ENCODE measurements at places on chromosomes 1 and 21.

DNA sequence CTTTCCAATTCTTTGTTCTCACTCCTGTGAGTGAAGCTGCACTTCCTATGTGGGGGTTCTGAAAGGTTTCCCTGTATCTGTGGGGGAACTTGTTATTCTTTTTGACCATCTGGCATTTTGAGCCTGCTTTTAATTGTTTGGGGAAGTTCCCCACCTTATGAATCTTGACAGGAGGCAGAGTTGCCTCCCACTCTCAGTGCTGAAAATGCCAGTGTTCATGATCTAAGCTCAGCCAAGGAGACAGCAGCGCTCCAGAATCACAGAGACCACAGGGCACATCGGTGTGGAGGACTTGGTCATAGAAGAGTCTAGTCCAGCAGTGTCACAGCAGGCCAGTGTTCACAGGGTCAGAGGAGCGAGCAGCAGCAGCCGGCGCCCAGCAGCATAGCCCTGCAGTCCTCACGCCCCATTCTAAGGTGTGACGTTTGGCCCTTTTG is 63.8 kb upstream of the PRDX6 start:
- no peak for DNase-seq

- no peak for DNase-seq
Measured at GRCh38 chr1:201660931-201661822, 122.2 kb downstream of the NAV1 start.

- no peak for DNase-seq
Measured at GRCh38 chr1:228839656-228840055, 104.4 kb downstream of the RHOU start.

DNA sequence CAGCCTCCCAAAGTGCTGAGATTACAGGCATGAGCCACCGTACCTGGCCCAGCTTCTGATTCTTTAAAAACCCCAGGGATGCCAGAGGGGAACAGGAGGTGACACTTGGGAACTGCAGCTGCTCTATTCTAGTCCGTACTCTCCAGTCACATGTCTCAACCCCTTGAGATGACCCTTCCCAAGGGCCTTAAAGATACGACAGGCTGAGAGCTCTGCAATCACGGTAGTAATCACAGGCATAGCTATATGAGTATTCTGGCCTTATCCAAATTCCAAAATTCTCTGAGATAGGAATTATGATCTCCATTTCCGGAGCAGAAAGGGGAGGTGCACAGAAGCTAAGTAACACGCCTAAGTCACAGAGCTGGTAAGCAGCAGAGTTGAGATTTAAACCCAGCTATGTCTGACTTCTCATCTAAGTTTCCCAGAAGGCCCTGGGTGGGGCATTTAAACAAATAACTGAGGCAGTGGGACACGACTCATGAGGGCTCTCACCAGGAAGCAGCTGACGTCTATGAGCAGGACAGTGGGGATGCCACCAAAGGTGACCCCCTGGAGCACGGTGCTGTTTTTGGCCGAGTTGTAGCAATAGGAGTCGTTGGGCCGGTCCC is 5.2 kb downstream of the TMEM63A start:
- no peak for DNase-seq

DNA sequence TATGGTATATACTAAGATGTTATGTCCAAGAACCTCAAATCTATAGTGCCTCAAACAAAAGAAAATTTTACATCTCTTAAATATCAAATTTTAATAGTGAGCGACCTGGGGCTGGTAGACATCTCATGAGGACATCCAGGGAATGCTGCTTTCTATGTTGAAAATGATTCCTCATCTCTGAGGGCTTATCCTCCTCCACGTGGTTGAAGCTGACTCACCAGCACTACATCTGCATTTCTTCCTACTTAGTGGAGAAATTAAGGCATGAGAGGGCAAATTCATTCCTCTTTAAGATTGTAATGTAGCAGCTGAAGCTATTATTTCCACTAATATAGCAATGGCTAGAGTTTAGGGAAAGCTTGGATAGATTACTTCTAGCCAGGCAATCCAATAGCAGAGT is 529.5 kb downstream of the COL11A1 start:
- no peak for DNase-seq

GRCh38 chr1:8651236-8651890 is 166.1 kb downstream of the RERE start:
- no peak for DNase-seq

DNA sequence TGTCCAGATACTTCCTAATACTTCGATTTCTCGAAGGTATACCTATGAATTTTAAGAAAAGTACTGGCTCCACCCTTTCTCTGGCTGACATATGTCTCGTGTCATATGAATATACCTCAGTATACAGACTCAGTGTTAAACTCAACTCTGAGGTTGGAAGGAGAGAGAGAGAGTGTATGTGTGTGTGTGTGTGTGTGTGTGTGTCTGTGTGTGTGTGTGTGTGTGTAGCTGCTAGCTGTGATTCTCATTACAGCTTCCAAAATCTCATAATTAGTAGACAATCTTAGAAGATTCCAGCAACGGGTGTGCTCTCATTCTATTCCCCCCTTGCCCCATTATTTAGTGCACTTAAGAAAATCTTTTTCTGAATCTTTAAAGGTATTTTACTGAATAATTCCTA is 380.3 kb upstream of the B3GALT2 start:
- DNase-seq: no peak

GRCh38 chr1:192485692-192486436 is 89.7 kb upstream of the RGS1 start:
- peak; percentile 57 for DNase-seq

DNA sequence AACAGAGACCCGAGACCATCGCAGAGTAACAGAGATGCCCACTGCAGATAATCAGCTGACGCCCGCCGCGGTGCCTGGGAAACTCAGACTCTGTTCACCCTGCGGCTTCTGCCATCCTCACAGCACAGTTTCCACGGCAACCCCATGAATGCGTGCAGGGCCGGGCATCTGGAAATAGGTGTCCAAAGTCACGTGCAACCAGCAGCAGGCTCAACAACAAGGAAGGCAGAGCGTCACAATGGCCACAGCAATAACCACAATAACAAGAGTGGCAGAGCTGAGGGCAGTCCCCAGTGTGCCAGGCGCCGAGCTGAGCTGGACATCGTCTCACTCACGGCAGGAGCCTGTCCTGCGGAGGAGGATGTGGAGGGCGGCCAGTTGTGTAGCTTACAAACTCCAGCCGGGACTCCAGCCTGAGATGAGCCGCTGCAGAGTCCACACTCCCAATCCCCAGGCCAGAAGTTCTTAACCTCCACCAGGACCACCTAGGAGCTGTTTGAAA is 102.0 kb downstream of the CRYAA start:
- no peak for DNase-seq

GRCh38 chr1:33654267-33654834 is 181.9 kb downstream of the ZSCAN20 start:
- DNase-seq: no peak

DNA sequence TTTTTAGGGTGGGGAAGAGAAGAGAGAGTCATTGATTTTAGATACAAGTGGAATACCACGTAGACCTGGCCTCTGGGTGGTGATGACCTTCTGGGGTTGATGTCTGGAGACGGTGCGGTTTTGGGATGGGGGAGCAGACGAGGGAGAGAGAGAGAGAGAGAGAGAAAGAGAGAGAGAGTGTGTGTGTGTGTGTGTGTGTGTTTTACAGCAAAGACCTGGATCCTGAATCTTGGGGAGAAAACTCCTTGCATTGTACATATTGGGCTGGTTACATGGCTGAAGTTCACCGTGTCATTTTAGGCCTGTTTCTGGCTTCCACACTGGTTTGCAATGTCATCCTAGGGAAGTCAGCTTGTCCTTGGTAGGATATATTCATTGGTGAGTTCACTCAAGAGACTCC is 89.0 kb downstream of the GALNT2 start:
- DNase-seq: no peak

DNA sequence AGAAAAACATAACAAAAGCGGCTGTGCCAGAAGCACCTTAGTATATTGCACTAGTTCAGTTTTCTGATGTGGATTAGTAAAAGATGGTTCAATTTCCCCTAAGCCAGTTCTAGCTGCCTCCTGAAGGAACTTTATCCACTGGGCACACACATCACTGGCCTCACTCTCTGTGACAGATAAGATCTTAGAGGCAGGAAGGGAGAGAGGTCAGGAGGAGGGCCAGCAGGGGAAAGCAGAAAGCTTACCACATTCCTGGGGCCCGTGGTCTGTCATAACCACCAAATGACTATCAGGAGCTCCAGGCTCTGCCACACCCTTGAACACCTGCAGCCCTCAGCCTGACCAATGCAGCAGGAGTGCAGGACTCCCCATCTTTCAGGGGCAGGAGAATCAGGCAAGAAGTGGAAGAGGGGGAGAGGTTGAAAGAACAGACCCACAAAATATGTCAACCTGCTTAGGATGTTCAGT is 37.8 kb downstream of the LRRC71 start:
- DNase-seq: no peak

- peak; percentile 35 for DNase-seq
Measured at GRCh38 chr1:197838836-197839235, 63.6 kb upstream of the DENND1B start.

- no peak for DNase-seq
Measured at GRCh38 chr1:161803181-161803580, 37.1 kb downstream of the ATF6 start.

- no peak for DNase-seq
Measured at GRCh38 chr1:8524627-8525157, 206.8 kb downstream of the SLC45A1 start.

GRCh38 chr1:205054013-205054412 is 11.0 kb downstream of the CNTN2 start:
- no peak for DNase-seq

- DNase-seq: no peak
Measured at GRCh38 chr1:74038042-74038441, 159.9 kb downstream of the LRRIQ3 start.

DNA sequence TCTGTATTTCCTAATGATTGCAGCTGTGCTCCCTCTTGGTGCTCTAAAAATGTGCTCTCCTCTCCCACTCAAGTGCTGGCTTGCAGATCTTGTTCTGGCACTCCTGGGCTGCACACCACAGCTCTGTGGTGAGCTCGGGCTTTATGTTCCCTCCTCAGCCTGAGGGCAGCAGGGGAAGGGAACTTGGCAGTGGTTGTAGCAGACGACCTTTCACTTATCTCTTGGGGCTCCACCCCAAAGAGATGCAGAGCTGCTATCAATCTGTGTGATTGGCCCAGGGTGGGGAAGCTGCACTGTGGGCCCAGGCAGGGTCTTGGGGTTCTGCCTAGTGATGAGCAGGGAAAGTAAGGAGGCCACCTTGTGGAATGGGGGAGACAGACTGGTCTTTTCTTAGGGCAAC is 143.5 kb upstream of the GORAB start:
- no peak for DNase-seq

GRCh38 chr1:44225761-44226160 is 12.5 kb downstream of the DMAP1 start:
- DNase-seq: no peak

DNA sequence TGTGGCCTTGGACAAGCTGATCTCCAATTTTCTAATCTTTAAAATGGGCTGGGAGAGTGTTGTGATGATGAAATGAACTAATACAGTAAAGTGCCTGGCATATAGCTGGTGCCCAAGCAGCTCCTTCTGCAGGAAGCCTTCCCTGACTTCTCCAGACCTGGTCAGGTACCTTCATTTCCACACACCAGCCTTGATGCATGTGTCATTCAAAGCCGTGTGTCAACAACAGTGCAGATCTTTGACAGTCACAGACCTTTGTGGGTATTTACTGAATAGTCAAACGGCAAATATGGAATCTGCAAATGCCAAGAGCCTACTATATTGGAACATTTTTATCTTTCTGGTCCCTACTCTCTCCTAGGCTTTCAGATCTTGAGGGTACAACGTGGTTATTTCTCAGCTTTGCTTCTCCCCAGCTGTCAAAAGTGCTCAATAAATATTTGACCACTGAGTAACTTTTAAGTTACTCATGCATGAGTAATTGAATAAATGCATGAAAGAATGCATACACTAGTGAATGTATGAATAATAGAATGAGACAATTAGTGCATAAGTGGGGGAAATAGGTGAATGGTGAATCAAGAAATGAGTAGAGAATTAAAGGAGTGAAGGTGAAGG is 75.4 kb downstream of the MDM4 start:
- DNase-seq: peak; percentile 18

GRCh38 chr1:208637181-208637580 is 393.0 kb upstream of the PLXNA2 start:
- no peak for DNase-seq

- DNase-seq: no peak
Measured at GRCh38 chr1:174023440-174023839, 1.3 kb upstream of the RC3H1 start.

GRCh38 chr21:42733874-42734273 is 80.5 kb downstream of the PDE9A start:
- no peak for DNase-seq

DNA sequence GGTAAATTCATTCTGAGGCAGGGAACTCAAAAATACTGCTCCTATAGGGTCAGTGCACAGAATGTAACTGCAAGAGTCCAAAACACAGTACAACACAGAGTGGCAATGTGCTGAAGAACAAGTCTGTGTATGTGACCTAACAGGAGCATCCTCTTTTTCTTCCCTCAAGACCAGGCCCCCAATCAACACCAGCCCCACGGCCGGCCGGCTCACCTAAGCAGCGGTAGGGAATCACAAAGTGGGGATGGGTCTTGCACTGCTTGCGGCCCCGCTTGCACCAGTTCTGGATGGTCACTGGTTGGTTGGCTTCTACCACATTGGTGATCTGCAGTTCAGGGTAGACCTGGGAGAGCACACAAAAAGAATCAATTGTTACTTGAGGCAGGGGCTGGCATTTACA is 80.8 kb downstream of the APP start:
- no peak for DNase-seq

GRCh38 chr1:241331328-241332036 is 25.5 kb downstream of the RGS7 start:
- DNase-seq: no peak

DNA sequence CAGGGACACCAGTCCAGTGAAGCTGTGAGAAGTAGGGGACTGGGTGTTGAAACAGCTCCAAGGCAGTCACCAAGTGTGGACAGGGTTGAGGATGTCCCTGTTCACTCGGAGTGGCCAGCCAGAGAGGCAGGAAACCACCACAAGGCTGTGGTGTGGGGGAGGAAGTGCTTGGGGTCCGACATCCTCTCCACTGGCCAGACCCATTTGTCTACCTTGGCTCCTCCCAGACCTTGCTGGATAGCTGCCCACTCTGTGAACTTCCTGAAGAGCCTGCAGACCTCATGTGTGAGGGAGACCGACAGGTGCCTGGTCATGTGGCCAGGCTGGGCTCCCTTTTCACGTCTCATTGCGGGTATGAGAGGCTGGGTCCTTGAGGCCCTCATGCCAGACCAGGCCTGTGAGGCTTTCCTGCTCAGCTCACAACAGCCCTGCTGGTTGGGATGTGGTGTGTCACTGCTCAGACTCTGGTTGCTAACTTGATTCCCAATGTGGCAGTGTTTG is 21.8 kb downstream of the CYP4B1 start:
- DNase-seq: no peak

DNA sequence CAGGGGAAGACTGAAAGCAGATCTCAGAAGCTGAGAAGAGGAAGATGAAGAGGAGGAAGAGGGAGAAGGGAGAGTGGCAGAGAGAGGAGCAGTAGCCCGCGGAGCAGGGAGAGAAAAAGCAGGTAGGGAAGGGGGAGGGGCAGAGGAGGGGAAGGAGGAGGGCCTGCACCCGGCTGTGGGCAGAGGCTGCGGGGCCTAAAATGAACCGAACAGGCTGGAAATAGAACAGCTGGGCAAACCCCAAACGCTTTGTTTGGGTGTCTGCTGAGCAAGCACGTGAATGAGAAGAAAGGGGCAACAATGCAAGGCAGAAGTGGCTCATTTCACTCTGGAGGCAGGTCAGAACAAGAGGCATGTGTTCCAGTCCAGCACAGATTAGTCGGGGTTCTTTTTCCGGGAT is 33.5 kb downstream of the KCNC4 start:
- no peak for DNase-seq

Measured in COLO829 (cell line).